Activated CD4-positive, alpha-beta T cell treated with anti-CD3 and anti-CD28 coated beads for 24 hours (primary cell): ENCODE measurements at places on chromosomes 16 and 17.

DNA sequence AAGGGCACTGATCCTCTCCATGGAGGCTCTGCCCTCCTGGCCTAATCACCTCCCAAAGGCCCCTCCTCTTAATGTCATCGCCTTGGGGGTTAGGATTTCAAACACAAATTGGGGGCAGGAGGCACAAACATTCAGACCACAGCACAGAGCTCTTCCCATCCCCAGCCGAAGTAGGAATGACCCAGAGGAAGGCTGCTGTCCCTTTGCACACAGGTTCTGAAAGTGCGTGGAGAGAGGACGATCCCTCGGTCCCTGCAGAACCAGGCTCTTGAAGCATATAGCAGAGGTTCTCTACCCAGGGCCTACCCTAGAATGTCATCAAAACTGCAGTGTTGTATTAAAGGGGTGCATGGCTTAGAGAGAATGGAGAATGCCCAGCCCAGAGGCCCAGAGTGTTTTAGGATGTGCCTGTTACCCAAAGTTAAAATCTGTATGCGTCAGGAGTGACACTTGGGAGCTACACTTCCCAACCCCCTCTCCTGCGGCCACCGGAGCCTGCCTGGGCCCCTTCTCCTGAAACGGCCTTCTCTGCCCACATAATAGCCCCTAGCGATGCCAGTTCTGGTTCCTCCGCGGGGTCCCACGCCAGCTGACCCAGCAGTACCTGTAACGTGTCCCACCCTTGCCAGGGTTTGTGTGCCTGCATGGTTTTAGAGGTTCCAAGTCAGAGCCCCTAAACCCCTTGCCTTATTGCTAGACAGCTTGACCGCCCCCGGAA lies 159.5 kb upstream of the CACNG5 start:
- no peak for DNase-seq

DNA sequence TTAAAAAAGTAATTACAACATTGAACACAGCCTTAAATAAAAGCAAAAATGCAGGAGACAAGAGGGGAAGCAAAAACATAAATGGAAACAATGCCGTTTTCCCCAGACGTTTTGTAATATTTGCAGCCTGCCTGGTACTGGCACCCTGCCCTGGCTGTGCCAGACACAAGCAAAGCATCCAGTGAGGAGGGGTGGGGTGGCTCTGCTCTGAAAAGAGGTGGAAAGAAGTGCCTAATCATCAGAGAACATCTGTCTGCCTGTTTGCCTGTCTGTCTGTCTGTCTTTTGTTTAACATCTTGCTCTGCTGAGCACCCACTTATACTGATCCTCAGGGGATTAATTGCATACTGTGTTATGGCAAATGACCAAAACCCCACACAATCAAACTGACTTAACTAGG lies 62.7 kb downstream of the C16orf82 start:
- DNase-seq = no peak

GRCh38 chr16:11674818-11675560 lies 6.7 kb downstream of the SNN start:
- no peak for DNase-seq

DNA sequence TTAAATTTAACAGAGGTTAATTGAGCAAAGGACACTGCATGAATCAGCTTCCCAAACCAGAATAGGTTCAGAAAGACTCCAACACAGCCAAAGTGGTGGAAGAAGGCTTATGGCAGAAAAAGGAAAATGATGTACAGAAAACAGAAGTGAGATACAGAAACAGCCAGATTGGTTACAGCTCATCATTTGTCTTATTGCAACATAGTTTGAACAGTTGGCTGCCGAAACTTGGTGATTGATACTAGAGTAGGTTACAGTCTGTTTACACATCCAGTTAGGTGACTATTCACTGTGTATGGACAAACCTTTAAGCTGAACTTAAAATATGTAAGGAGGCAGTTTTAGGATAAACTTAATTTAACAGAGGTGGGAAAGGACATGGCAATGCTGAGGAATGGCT lies 18.3 kb downstream of the TMEM100 start:
- DNase-seq = no peak

GRCh38 chr16:71428883-71429282 lies 13.0 kb downstream of the TLE7 start:
- DNase-seq = no peak

- peak; percentile 77 for DNase-seq
Observed at GRCh38 chr17:31094600-31095235, at the start of gene NF1. Gene NF1 (plus strand): TSS chr17:31094977. CDS start chr17:31095310, 333 bp downstream.

GRCh38 chr17:7240375-7240774 lies 1.1 kb upstream of the PHF23 start:
- DNase-seq = no peak

- no peak for DNase-seq
Observed at GRCh38 chr17:46943501-46944393, 20.8 kb downstream of the GOSR2 start.

GRCh38 chr17:75922173-75922961 lies 17.7 kb upstream of the MRPL38 start:
- DNase-seq = no peak

- DNase-seq = no peak
Observed at GRCh38 chr16:73058221-73058615, 10.3 kb upstream of the ZFHX3 start.

GRCh38 chr17:64551461-64551860 lies 44.7 kb downstream of the CEP95 start:
- DNase-seq = no peak

DNA sequence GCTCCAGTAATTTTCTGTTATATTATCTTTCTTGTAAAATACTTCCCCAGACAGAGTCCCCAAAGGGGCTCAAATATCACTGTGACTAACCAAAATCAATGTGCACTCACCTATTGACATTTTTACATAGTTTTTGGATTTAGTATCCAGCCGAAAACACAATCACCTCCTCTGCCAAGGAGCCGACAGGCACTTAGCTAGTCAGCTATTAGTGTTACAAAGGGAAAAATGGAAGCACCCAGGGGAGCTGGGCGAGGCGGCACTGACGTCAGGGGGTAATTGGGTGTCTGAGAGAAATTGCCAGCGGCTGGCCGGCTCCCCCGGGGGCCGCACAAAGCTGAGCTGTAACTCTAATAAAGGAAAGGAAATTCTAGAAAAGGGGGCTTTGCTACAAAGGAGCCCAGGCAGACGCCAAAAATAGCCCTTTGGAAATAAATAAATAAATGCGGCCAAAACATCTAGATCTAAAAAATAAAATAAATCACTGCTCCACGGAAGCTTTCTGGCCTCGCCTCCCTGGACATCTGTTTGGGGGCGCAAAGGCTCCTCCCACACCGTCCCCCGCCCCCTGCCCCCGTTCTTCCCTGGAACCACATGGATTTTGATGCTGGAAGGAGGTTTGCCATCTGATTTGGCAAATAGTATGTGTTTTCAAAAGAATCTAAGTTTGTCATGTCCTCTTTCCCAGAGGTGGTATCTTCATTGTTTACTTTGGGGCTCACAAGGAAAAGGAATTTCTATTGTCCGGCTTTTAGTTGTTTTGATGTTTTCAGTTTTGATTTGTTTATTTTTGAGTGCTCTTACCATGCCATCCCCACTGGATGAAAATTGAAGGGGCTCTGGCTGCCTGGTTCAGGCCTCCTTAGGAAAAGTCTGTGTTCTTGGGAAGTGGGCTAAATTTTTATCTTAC lies 156.7 kb downstream of the ZNF423 start:
- no peak for DNase-seq

DNA sequence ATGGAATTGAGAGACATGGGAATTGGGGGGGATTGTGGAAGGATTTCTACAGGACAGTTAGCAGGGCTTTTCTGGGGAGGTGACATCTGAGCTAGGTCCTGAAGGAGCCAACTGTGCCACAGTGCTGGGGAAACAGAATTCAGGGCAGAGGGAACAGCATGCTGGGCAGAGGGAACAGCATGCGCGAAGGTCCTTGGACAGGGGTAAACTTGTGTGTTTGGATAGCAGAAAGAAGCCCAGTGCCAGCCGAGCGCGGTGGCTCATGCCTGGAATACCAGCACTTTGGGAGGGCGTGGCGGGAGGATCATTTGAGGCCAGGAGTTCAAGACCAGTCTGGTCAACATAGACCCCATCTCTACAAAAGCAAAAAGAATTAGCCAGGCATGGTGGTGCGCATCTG lies 3.8 kb downstream of the STX1B start:
- no peak for DNase-seq

DNA sequence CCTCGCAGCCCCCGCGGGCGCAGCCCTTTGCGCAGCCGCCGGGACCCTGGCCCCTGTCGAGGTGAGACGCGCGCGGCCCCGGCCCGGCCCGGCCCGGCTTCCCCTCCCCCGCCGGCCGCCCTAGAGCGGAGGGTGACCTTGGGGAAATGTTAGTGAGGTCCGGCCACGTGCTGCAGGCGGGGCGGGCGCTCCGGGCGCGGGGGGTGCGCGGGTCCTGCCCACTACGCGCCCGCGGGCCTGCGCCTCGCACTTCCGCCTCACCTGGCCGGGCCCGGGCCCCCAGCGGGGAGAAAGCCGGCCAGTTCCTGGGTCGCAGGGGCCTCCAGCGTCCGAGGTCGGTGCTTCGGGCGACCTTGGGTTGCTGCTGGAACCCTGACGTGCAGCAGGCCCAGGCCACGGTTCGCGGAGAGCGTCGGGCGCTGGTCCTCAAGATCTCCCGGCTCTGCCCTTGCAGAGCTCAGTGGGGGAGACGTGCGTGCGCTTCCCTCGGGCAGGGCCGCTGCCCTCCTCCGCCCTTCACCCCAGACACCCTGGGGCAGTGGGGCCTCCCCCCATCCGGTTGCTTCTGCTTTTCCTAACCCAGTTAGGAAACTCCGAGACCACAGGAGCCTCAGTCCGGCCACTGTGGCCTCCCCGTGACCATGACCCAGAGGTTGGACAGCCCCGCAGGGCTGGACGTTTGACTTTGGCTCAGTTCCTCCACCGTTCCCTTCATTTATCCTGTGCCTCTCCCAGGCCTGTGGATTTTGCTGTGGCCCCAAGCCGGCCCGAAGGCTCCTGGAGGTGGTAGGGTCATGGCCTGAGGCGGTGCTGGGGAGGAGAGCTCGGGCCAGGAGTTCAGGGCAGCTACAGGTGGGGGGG lies 791 bp downstream of the MCRIP2 start:
- peak; percentile 34 for DNase-seq

GRCh38 chr16:24970708-24971107 lies 44.5 kb downstream of the ARHGAP17 start:
- no peak for DNase-seq
